ENCODE measurements at places on chromosomes 16 and 17.

GRCh38 chr16:1121009-1121408 lies 25.0 kb upstream of the C1QTNF8 start:
- DNase-seq, result no peak

GRCh38 chr17:81309859-81310839 lies 15.0 kb upstream of the SLC38A10 start:
- DNase-seq, result peak; percentile 81

DNA sequence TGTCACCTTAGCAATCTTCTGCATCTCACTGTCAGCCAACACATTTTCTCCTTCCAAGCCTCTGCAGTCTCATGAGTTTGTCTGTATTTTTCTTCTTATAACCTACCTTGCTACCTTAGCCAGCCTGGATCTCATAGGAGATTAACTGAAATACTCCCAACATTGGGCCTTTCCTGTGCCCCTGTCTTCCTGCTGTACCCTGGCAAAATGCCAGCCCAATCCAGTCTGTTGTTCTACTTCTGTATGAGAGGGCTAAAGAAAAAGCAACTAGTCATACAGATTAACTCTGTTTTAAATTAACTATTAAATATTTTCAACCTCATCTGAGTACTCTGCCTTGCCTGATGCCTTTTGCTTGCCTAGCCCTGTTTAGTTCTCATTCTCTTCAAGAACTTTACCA lies 18.4 kb downstream of the GOSR1 start:
- DNase-seq, result no peak

- no peak for DNase-seq
Measured at GRCh38 chr17:56119936-56120335, 33.3 kb upstream of the ANKFN1 start.

GRCh38 chr17:73698966-73699365 lies 54.7 kb upstream of the SDK2 start:
- no peak for DNase-seq

DNA sequence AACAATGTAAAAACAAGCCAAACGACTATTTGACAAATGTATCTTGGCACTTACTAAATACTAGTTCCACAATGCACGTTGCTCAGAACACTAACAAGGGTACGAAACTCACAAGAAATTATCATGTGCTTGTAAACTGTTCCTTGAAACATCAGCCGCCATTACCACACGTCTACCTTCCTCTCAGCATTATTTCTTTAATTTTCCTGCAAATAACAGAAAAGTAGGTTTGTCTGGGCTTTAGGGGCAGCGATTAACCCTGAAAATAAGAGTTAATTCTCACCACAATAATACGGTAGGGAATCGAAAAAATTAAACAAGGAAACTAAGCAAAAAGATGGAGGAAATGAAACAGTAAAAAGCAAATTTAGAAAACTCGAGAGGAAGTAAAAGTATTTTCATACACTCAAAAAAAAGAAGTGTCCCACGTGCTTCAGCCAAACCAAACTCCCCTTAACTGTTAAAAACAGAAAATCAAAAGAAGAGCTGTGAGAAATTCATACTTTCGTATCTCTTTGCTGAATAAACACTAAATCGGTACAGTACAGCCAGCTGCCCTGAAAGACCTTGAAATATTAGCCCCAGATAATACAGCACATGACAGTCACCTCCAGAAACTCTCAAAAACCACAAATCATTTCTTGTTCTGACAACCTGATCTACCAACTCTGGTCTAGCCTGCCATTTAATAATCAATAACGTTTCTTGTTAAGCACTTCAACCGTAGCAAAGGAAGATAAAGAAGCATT lies 1.2 kb downstream of the ARHGAP17 start:
- DNase-seq, result no peak

DNA sequence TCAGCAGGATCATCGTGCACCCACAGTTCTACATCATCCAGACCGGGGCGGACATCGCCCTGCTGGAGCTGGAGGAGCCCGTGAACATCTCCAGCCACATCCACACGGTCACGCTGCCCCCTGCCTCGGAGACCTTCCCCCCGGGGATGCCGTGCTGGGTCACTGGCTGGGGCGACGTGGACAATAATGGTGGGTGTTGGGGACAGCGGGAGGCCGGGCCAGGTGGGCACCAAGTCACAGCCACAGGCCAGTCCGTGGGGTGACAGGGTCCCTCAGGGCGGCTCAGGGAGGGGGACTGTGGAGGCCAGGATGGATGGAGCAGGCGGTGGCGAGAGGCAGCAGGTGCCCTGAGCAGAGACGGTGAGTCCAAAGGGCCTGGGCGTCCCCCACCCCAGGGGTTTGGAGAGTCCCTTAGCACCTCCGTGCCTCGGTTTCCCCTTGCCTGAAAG lies 1.0 kb downstream of the TPSD1 start:
- DNase-seq, result peak; percentile 68

DNA sequence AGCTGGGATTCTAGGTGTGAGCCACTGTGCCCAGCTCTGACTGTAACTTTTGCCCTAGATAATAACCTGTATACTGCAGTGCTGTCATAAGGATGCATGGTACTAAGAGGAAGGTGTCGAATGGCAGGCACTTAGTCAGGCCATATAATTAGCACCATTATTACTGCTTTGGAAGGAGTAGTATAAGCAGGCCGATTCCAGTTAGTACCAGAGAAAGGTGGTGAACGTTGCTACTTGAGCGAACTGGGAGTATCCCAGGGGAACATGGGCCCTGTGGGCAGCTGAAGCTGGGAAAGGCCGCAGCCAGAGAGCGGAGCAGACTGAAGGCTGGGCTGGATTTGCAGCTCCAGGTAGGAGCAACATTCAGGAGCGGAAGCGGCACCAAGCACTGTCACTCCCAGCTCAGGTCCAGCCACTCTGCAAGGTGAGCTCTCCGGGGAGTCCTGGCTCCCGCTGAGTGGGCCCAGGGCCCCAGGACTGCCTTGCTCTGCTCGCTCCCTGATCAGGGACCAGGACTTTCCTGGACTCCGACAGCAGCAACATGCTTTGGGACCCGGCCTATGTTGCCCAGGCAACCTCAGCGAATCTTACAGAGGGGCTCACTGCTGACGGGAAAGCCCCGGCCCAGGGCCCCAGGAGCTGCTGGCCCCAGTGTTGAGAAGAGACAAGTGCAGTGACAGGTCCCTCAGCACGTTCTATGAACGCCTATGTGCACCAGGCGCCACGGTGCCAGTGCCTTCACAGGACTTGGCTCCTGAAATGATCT lies 28.6 kb downstream of the C16orf74 start:
- DNase-seq, result no peak

DNA sequence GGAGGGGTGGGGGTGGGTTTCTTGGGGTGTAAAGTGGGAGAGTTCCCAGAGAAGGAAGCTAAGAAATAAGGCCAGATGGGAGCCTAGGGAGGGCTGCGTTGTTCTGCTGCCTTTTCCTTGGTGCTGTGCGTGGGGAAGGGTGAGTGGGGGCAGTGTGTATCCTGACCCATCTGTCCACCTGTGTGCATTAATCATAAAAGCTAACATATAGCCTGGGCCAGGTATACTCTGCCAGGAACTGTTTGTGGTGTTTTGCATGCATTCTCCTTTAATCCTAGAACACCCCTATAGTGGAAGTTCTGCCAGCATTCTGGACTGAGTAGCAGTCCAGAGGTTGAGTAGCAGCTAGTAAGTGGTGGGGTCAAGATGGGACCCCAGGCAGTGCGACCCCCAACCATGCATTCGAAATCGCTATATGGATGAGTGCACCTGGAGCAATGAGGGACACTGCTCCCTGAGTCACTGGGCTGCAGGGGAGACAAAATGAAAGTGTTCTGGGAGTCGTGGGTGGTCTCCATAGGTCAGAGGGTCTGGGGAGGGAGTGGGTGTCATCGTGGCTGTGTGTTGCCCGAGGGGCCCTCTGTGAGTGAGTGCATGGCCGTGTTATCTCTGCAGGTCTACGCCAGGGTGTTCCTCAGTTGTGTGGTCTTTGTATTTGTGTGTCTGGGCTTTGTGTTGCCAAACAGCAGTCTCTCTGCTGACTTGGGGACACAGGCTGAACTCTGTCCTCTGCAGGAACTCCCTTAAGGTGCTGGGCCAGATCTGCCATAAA lies 1.3 kb downstream of the ERBB2 start:
- DNase-seq, result no peak

DNA sequence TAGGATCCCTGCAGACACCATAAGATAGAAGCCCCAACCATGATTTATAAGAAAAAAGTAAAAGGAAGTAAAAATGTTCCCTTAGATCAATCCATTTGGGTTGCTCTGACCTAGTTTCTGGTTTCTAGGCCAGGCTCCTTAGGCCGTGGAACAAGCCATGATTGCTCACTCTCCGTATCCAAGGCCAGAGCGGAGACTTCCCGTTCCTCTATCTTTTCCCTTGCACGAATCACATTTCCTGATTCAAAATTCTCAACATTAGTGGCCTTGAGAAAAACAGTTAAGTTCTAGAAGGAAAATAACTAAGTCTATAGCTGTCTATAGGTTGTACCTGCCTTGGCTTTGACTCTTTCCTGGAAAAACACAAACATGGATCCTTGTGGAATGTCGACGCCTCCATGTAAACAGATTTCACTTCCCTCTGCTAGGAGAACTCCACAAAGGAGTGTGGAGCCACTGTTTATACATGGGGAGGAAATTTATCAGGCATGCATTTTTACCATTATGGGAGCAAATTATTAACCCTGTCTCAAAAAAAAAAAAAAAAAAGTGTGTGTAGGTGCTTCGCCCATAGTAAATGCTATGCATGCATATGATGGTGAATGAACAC lies 149.6 kb downstream of the ZFHX3 start:
- DNase-seq, result no peak

- DNase-seq, result no peak
Measured at GRCh38 chr16:15440852-15441251, 6.5 kb downstream of the BMERB1 start.

DNA sequence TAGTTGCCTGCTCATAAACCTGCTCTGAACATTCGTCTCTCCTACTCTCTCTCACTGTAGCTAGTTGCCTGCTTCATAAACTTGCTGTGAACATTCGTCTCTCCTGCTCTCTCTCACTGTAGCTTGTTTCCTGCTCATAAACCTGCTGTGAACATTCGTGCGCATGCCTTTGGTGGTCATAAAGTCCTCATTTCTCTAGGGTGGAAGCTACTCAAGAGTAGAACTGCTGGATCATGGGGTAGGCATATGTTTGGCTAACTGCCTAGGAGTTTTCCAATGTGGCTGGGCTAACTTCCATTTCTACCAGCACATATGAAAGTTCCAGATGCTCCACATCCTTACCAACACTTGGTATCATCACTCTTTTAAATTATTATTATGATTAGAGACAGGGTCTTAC lies 174.6 kb upstream of the RPH3AL start:
- no peak for DNase-seq

DNA sequence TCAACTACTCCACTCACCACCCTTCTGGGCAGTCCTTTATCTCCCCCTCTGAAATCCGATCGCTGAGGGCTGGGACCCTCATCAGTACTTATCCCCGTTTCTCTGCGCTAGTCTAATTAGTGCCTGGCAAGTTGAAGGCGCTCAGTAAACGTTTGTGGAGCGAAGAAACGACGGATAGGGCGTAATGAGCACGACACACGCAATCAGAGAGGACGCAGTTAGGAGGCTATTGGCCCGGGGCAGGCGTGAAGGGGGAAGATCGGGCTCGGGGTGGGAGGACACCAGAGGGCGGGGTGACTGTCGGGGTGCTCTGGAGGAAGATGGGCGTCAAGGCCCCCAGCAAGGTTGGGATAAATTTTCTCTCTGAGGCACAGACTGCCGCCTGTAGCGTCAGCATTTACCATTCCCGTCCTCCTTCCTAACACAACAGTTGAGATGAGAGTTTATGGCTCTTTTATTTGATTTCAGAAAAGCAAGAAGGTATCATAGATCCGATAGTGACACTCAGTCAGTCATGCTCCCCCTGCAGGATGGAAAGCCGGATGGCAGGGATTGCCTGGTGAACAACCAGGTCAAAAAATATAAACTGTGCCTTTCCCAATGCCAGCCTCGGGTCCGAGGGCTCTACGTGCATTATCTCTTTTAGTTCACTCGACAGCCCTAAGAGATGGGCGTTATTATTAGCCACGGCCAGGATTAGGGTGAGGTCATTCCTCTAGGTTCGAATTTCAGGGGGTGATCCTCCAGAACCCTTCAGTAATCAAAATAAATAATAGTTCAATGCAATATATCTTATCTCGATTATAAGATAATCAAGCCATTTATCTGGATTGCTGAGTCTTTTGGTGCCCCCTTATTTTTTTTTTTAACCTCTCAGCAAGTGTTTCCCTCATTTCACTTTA lies 9.5 kb upstream of the ARL4D start:
- peak; percentile 82 for DNase-seq

DNA sequence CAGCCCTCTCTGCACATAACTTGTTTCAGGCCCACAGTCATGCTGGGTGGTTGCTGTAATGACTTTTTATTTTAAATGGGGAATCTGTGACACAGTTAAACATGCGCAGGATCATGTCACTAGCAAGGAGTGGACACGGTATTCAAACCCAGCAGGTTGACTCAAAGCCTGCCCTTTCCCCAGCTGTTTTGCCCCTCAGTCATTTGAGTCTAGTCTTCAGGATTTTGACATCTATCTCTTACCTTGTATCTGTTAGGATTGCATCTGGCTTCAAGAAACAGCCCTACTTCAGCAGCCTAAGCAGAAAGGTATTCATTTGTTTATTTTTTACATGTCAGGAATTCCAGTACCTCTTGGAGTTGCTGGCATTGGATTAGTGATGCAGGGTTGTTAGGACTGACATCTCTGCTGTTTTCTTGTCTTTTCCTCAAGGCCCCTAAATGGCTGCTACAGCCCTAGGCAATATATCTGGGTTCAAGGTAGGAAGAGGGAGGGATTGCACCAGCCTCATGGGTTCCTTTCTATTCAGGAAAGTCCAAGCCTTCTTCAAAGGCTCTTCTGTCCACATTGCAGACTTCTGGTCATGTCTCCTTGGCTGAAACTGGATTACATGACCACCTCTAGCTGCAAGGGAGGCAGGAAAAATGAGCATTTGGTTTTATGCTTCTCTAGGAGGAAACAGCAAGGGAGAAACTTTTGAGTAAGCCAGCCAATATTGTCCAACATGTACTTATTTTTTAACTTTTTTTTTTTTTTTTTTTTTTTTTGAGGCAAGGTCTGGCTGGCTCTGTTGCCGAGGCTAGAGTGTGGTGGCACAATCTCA lies 22.8 kb downstream of the ABCC1 start:
- no peak for DNase-seq

- DNase-seq, result no peak
Measured at GRCh38 chr17:34299956-34300577, 14.5 kb downstream of the CCL11 start.

DNA sequence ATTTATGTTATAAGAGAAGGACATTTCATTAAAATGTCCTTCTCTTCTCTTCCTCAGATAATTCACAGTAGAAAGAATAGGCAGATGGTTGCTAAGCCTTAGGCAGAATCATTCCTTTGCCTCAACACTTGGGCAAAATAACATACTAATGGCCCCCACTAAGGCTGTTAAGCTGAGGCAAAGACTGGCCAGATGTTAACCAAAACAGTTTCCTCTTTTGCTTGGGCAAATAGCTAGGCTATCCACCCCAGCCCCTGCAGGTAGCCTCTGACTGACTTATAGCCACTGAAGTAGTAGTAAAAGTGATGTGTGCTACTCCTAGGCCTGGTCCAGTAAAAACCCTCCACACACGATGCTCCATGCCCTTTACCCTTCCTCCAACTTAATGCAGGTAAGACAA lies 55.2 kb downstream of the SPAG9 start:
- DNase-seq, result no peak

Data from upper lobe of left lung (tissue), 6 donors.